ENCODE measurements at places on chromosomes 3 and 15. TPM values are rescaled to one million over a fixed set of nuclear protein-coding genes. Genes with fewer than 3 reads are reported as not detected.

Gene CLDN16
- not detected for total RNA-seq

Gene AGBL1
- total RNA-seq: not detected

Gene STAC
- total RNA-seq: 16.0 TPM

Gene OXTR
- total RNA-seq: 150 TPM

Gene PLCB2
- 6.9 TPM for total RNA-seq

Gene SLC6A11
- not detected for total RNA-seq

Gene DOCK3
- total RNA-seq: 3.9 TPM

GRCh38 chr3:56939834-56940233 is 120.6 kb upstream of the SPATA12 start:
- H3K36me3 ChIP-seq: no peaks in the 10 kb centered on the region
- no peak for DNase-seq
- H3K27ac ChIP-seq: no peak overlapping the region
- no peaks in the 10 kb centered on the region for H3K4me1 ChIP-seq
- H3K4me3 ChIP-seq: no peak overlapping the region

- H3K27ac ChIP-seq: no peak overlapping the region
- H3K4me1 ChIP-seq: no peaks in the 10 kb centered on the region
- no peaks in the 10 kb centered on the region for H3K36me3 ChIP-seq
- H3K27me3 ChIP-seq: no peaks in the 10 kb centered on the region
- H3K4me3 ChIP-seq: no peak overlapping the region
Measured at GRCh38 chr15:94596707-94597106, 365.3 kb downstream of the MCTP2 start.

DNA sequence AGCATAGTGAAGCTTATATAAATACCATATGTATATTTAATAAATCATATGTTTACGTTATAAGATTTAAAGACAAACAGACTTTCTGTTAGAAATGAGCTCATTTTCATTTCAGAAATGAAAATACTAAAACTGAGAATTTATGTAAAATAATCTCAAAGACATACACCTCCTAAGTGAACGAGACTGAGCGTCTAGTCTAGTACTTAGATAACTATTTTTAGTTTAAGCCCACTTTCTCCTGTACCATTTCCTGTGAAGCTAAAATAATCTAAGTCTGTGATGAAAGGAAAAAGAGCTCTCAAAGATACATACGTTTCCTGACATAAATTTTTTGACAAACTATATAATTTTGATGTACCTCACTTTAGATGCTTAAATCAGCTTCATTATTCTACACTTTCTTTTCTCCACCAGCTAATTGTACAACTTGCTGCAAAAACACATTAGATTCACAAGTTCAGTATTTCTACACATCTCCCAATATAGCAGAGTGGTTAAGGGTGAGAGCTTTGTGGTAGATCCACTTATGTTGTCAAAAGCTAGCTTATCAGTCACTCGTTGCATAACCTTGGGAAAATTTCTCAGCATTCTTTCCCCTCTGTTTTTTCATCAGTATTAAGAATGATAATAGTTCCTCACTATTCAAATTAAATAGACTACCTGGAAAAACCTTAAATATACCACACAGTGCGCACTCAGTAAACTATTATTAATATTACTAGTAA is 703.0 kb downstream of the PLOD2 start:
- no peak overlapping the region for H3K27ac ChIP-seq
- DNase-seq: no peak
- H3K4me1 ChIP-seq: no peaks in the 10 kb centered on the region
- H3K27me3 ChIP-seq: no peaks in the 10 kb centered on the region
- no peak overlapping the region for H3K4me3 ChIP-seq
- no peaks in the 10 kb centered on the region for H3K36me3 ChIP-seq

DNA sequence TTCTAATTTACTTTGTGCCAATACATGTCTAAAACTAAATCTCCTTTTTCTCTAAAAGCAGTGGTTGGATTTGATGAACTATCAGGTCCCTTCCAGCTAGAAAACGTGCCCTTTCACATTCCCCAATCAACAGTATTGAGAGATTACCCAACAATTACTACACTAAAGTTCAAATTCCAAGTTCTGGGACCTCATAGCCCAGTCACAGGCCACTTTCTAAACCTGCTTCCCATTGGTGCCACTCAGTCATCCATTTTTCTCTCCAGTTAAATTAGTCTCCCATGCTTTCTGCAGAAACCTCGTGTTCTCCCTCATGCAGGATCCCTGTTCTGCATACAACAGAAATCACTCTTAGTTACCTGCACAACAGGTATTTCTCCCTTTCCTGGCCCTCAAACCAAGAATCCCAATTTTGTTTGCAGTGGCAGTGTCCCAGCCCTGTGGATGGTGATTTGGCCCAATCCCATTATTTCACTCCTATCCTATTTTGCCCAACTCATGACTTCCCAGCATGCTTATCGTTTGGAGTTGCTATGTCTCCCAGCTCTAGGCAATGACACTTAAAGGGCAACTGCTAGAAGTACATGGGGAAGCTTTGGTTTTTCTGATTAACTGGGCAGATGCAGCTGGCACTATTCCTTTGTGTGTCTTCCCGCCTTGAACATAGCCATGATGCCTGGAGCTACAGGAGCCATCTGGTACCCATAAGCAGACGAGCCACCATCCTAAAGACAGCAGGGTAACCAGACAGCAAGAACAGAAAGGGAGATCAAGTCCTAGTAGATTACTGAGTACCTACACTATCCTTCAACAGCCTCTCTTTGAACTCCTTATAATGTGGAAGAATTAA is 224.2 kb downstream of the MINAR1 start:
- H3K36me3 ChIP-seq: no peaks in the 10 kb centered on the region
- DNase-seq: no peak
- H3K4me1 ChIP-seq: no peaks in the 10 kb centered on the region
- H3K4me3 ChIP-seq: no peak overlapping the region
- H3K27ac ChIP-seq: no peak overlapping the region

DNA sequence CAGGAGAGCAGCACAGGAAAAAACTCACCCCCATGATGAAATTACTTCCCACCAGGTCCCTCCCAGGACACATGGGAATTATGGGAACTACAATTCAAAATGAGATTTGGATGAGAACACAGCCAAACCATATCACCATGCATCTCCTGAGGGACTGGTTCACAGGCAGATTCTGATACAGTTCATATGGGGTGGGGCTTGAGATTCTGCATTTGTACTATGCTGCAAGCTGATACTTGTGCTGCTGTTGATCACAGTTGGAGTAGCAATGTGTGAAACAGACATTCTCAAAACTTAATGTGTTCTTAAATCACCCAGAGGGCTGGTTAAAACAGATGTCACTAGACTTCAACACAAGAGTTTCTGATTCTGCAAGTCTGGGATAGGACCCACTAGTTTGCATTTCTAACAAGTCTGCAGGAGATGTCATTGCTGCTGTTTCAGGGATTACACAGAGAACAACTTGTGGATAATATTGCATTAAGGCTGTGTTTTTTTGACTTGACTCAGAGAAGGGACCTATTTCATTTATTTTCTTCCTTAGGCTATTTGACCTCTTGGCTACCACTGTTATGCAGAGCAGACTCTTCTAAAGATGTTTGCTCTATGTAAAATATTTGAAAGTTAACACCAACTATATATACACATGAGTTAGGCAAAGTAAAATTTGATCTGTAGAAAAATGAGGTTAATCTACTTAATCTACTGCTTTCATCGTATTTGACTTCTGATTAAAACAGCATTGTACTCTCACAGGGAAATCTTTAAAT is 194.2 kb upstream of the CNTN3 start:
- no peaks in the 10 kb centered on the region for H3K4me1 ChIP-seq
- no peak for DNase-seq
- no peaks in the 10 kb centered on the region for H3K27me3 ChIP-seq
- no peaks in the 10 kb centered on the region for H3K36me3 ChIP-seq
- H3K4me3 ChIP-seq: no peak overlapping the region

DNA sequence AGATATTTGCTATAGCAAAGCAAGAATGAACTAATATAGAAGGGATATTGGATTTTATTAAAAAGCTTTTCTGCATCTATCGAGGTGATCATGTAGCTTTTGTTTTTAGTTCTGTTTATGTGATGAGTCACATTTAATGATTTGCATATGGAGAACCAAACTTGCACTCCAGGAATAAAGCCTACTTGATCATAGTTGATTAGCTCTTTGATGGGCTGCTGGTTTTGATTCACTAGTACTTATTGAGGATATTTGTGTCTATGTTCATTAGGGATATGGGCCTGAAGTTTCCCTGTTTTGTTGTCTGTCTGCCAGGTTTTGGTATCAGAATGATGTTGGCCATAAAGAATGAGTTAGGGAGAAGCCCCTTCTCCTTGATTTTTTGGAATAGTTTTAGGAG is 310.7 kb downstream of the ARPP21 start:
- DNase-seq: no peak
- no peak overlapping the region for H3K4me3 ChIP-seq
- H3K27me3 ChIP-seq: no peaks in the 10 kb centered on the region

- no peak overlapping the region for H3K4me3 ChIP-seq
- H3K36me3 ChIP-seq: no peaks in the 10 kb centered on the region
- H3K27ac ChIP-seq: no peak overlapping the region
- H3K4me1 ChIP-seq: no peaks in the 10 kb centered on the region
- H3K27me3 ChIP-seq: no peaks in the 10 kb centered on the region
Measured at GRCh38 chr15:96564546-96564945, 234.0 kb downstream of the NR2F2 start.

DNA sequence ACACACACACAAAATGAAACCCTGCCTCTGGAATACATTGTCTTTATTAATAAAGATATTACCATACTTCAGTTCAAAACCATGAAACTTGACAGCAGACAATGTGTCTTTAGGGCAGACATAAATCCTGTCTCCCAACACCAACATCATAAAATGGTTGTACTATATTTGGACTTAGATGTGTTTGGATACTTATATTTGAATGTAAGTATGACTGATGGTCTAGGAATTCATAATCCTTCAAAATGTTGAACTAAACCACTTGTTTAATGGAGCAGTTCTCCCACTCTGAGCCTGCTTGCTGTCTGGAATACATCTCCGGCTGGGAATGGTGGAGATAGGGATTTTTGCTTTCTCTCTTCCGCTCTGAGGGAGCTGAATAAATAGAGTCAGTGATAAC is 10.6 kb downstream of the FBN1 start:
- H3K4me3 ChIP-seq: no peak overlapping the region
- H3K4me1 ChIP-seq: peaks cover 39% of the 10 kb centered on the region
- H3K36me3 ChIP-seq: no peaks in the 10 kb centered on the region
- no peaks in the 10 kb centered on the region for H3K27me3 ChIP-seq
- no peak for DNase-seq

DNA sequence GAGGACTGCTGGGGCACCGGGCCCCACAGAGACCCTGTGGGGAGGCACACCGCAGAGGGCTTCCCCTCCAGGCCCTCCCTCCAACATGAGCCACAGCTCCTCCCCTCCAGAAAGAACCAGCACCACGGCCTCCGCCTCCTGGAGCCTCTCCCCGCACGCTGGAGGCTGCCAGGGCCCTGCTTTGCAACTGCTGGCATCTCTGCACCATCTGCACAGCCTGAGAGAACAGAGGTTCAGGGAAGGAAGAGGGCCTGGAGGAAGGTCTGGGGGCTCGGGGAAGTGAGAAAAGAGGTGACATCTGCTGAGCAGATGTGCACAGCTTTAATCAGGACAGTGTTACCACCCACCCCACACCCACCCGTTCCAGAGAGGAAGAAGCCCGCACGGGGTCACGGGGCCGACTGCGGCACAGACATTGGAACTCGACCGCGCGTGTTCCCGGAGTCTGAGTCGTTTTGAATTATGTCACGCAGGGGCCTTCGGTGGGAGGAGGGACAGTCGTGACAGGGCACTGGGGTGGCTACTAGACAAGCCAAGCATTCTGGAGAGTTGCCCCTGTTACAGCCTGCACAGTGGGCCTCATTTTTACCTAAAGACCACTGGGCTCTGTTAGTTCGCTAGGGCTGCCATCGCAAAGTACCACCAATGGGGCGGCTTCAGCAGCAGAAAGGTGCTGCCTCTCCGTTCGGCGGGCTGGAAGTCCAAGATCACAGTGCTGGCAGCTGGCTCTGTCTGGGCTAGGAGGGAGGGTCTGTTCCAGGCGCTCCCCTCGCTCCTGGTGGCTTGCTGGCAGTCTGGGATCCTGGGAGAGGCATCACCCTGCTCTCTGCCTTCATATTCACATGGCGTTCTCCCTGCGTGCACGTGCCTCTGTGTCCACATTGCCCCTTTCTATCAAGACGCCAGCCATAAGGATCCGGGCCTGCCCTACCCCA is 194.8 kb downstream of the XXYLT1 start:
- no peak overlapping the region for H3K27ac ChIP-seq
- no peaks in the 10 kb centered on the region for H3K4me1 ChIP-seq
- H3K27me3 ChIP-seq: no peaks in the 10 kb centered on the region
- no peaks in the 10 kb centered on the region for H3K36me3 ChIP-seq

DNA sequence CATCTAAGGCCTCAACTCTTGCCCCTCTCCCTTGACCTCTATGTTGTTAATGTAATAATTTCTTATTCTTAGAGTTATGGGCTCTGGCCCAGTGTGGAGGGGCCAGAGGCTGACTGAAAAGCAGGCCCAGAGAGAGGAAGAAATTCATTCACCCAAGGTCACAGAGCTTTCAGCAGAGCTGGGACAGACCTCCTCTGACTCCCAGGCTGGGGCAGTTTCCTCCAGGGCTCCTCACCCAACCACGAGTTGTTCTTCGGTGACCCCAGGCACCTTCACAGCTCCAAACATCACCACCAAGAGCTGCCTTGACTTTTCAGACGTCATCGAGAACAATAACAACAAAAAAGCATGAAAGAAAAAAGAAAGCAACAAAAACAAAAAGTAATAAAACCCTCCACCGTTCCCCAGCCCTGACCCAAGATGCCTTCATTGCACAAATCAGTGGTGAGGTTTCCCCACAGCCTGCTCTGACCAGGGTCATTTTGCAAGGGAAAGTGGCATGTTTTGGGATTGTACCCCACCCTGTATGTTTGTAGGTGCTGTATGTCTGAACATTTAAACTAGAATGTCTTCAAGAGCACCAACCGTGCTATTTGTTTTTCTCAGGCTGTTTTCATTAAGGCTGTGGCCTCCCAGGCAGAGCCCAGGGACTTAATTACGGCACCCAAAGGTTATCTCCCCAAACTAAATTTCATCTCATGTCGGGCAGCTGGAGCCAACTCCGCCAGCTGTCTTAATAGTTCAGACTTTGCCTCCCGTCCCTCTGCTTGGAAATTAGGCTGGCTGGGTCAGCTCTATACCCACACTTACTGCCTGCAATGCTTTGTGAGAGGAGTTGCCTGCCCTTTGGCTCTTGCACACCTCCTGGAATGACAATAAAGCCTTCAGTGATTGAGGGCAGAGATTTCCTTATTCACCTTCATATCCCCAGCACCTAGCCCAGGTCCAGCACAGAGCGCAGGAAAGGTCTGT is 173.8 kb downstream of the RPLP1 start:
- no peak for DNase-seq
- no peak overlapping the region for H3K27ac ChIP-seq
- H3K4me3 ChIP-seq: no peak overlapping the region
- H3K27me3 ChIP-seq: no peaks in the 10 kb centered on the region

GRCh38 chr3:41522612-41523011 is 323.3 kb downstream of the CTNNB1 start:
- no peaks in the 10 kb centered on the region for H3K36me3 ChIP-seq
- H3K4me3 ChIP-seq: no peak overlapping the region
- no peak overlapping the region for H3K27ac ChIP-seq
- no peaks in the 10 kb centered on the region for H3K27me3 ChIP-seq
- DNase-seq: no peak

GRCh38 chr15:50107591-50108408 is 11.2 kb downstream of the ATP8B4 start:
- H3K36me3 ChIP-seq: no peaks in the 10 kb centered on the region
- H3K27ac ChIP-seq: no peak overlapping the region
- H3K27me3 ChIP-seq: no peaks in the 10 kb centered on the region
- no peak for DNase-seq
- no peak overlapping the region for H3K4me3 ChIP-seq

- no peaks in the 10 kb centered on the region for H3K36me3 ChIP-seq
- H3K4me1 ChIP-seq: no peaks in the 10 kb centered on the region
- DNase-seq: peak; percentile 49
- H3K4me3 ChIP-seq: no peak overlapping the region
Measured at GRCh38 chr15:101458158-101458900, 31.2 kb downstream of the PCSK6 start.
